Keratinocyte (primary cell): ENCODE measurements at places on chromosomes 2 and 18.

DNA sequence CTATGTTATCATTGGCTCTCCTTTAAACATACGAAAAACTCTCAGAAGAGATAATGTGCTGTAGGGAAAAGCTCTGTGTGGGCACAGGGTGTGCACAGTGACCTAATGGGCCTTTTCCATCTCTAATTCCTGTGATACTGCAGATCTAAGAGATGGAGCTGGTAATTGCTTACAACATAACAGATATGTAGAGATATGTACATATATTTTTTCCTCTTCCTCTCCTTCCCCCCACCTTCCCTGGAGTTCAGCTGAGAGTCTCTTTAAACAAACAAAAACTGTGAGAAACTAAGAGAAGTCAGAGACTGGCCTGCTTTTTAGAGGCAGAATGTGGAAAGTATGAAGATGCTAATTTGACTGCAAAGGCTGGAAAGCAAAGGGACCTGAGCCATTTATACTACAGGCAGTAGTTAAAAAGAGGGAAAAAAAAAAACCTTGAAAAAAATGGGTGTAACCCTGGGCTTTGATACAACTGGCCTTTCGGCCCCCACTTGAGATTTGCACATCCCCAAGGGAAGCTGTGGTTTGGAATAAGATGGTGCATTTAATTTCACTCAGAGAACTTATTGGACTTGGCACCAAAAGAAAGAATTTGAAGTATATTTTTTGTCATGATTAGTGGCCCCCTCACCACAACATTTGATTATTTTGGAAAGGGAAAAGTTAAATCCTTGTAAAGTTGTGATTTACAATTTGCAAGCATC lies 502.2 kb upstream of the ZEB2 start:
- DNase-seq = no peak

DNA sequence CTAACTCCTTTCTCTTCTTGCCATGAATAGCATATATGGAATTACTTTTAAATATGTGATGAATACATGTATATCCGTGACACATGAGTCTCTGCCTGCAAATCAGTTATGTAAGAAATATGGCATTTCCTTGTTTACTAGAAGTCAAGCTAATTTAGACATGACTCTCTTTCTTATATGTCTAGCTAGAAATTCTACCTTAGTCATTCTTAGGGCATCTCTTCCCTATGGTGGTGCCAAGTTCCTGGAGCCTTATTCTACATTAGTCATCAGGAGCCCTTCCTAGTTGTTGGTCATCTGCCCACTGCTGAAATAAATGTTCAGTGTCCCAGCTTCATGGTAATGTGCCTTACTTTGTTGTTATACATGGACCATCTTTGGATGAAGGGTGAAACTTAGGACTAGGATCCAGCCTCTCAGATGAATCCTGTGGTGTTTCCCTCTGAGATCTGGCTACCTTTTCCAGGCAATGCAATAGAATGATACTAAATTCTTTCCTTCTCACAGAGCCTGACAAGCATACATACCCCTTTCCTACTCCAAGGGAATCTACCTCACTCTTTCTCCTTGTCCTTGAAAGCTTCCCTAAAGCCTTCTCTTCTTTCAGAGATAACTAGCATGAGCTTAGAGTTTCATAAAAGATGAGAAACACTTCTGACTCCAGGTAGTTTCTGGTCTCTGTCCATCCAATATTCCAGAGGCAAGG lies 415.3 kb upstream of the VWC2L start:
- DNase-seq = peak; percentile 62

DNA sequence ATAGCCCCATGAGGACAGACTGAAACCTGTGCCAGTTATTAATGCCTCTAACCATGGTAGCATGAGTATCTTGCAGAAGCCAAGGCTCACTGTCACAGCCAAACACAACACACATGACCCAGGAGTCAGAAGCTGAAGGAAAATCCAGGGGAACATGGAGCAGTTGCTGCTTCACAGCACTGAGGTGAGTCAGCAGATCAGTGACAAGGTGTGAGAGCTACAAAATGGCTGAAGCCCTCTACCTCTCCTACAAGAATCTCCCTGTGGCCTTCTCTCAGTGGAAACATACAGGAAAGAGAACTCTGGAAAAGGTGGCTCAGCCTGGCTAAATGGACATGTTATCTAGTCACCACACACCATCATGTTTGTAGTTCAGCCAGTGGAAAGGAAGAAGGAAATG lies 93.5 kb downstream of the NAB1 start:
- DNase-seq = no peak

DNA sequence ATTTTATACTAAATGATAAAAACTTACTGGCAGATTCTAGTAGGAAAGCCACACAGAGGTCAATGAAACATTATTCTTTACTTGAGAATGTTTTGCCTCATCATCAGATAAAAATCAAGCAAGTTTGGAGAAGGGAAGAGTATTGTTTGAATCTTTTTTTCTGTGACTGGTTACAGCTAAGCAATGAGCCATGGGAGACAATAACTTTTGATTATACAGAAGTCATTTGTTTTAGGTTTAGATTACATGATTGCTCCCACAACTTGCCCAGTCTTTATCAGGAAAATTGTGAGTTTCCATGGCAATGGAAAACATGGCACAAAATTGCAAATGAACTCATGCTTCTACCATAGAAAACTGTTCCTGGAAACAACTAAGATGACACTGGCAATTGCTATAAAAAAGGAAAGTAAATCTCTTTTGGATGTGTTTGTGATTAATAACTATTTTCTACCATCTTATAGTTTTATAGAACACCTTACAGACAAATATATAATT lies 476.8 kb downstream of the MBD2 start:
- no peak for DNase-seq

GRCh38 chr2:40095000-40095399 lies 315.9 kb upstream of the THUMPD2 start:
- peak; percentile 63 for DNase-seq

DNA sequence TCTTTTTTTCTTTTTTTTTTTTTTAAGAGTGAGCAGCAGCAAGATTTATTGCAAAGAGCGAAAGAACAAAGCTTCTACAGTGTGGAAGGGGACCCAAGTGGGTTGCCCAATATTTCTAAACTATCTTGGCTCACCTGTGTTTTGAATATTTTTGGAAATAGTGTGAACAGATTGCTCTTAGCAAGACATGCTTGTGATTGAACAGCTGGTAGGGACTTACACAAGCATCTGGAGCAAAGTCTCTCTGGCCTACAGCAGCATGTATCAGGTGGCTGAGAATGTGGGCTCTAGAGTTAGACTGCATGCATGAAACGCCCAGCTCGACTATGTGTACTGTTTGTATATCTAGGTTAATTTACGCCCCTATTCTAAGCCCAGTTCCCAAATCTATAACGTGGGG lies 40.3 kb upstream of the FBXO11 start:
- no peak for DNase-seq

DNA sequence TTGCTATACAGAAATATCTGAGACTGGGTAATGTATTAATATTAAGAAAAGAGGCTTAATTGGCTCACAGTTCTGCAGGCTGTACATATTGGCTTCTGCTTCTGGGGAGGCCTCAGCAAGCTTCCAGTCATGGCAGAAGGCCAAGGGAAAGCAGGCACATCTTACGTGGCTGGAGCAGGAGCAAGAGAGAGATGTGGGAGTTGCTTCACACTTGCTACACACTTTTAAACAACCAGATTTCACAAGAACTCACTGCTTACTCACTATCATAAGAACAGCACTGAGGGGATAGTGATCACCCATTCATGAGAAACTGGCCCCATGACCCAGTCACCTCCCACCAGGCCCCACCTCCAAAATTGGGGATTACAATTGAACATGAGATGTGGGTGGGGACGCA lies 50.6 kb downstream of the MAPRE2 start:
- DNase-seq = no peak

DNA sequence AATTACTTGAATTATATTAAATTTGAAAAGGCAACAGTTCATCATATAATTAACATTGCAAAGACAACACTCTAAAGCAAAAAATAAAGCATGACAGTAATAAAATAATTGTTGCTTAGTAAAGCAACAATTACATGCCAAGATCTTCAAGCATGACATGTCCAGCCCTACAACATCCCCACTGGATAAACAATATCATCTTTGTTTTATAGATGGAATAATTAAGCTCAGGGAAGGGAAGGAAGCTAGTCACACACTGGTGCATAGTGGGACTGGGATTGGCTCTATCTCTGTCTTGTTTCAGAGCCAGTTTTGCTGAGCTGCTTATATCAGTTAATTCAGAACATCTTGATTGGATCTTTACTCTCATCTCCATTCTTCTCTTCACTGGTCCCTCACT lies 49.9 kb upstream of the PARD3B start:
- no peak for DNase-seq

DNA sequence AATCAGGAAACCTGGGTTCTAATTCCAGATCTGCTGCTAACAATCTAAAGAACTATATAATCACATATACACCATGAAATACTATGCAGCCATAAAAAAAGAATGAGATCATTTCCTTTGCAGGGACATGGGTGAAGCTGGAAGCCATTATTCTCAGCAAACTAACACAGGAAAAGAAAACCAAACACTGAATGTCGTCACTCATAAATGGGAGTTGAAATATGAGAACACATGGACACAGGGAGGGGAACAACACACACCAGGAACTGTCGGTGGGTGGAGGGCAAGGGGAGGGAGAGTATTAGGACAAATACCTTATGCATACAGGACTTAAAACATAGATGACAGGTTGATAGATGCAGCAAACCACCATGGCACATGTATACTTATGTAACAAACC lies 33.2 kb downstream of the CDH2 start:
- DNase-seq = no peak

DNA sequence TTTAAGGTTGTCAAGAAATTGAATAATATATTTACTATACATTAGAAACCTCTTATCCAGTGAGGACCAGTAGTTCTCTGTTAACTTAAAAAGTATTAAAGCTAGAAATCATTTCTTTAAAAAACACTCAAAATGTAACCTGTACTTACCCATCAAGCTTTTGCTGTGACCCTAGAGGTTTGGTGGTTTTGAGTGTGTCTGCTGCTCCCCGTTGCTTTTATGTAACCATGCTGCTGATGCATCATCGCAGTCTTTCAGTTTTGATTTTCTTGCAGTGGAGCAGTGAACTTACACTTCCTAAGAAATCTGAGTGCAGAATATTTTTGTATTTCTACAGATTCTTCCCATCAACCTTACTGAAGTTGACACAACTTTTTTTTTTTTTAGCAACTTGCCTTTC lies 34.2 kb downstream of the MRPS9 start:
- DNase-seq = no peak

GRCh38 chr2:225494100-225494459 lies 94.6 kb downstream of the NYAP2 start:
- no peak for DNase-seq

- DNase-seq = no peak
Observed at GRCh38 chr2:156349605-156350004, 17.1 kb upstream of the NR4A2 start.
